Spinal cord (tissue), 10 donors: ENCODE measurements at places on chromosomes 6 and 20.

DNA sequence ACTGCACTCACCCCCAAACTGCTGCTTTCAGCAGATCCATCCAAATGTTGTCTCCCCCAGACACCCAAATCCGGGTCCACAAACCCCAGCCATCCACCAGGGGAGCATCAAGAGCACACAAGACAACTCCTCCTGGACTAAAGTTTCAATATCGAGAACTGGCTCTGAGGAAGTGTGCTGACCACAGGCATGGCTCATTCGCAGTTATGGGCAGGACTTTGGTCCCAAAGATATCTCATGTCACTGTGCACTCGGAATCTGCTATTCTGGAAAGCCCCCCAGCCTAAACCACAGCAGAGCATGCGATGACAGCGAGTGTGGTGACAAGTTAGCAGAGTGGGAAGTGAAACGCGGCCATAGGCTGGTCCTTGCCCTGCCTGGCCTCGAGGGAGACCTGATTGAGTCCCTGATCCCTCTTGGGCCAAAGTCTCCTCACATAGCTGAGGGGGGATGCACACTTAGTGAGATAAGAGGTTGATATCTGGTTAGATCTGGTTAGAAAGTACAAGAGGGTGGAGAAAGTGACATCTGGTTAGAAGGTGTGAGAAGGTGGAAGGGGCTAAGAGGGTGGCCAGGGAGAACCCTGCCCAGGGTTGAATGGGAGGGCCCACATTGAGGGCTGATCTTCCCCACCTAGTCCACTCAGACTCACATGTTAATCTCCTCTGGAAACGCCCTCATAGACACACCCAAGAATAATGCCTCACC, 149.7 kb downstream of the MRPL14 start:
- no peak for DNase-seq

DNA sequence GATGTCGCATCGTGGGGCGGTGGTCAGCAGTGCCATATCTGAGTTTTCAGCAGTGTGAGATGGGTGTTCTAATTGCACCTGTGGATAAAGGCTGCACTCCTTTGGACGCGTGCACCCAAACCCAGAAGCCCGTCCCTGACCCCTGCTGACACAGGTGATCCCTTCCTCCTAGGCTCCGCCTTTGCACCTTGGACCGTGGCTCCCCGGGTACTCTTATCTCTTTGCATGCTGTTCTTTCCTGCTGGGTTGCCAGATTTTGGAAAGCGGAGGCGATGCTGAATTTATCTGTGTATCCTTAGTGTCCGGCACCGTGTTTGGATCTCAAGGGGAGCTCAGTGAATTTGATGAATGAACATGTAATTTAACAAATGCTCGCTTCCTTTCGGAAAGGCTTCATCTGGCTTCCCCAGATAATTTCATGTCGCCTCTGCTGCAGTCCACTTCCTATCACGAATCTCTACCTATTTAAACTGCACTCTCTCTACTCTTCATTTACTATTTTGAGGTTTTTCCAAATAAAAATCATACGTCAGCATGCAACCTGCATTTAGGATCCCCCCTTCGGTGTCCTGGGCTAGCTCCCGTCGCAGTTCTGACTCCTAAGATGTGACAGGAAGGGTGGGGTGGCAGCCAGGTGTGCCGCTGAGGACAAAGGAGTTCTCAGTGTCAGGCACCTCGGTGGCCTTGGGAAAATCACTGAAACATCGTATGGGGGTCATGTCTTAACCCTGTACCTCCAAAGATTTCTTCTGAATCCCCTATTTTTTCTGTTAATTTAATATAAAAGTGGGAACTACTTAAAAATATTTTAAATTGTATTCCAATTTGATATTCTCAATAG, 753 bp upstream of the PERP start:
- peak; percentile 54 for DNase-seq

- DNase-seq, result peak; percentile 66
Measured at GRCh38 chr20:8152183-8152582, 20.1 kb downstream of the PLCB1 start.

GRCh38 chr6:144744720-144745119, 459.6 kb downstream of the UTRN start:
- no peak for DNase-seq

GRCh38 chr20:40997116-40997515, 31.5 kb upstream of the TOP1 start:
- no peak for DNase-seq

- no peak for DNase-seq
Measured at GRCh38 chr6:52760105-52760765, 3.0 kb downstream of the GSTA2 start.

DNA sequence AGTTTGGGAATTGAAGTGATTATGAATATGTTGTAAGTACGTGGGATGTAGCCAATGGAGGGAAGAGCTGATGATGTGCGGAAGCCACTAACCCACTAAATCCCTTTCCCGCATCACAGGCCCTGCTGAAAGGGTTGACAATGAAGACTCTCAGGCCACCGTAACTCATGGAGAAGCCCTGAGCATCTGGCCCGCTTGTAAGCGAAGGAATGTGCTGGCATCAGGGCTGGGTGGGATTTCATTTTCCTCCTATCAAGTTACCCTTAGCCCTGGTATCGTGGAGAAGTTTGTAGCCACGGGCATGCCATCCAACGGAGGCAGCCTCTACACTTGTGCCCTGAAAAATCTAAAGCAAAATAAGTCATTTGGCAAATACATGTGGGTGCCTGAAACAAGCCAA, 355.0 kb downstream of the CDH26 start:
- DNase-seq, result no peak

DNA sequence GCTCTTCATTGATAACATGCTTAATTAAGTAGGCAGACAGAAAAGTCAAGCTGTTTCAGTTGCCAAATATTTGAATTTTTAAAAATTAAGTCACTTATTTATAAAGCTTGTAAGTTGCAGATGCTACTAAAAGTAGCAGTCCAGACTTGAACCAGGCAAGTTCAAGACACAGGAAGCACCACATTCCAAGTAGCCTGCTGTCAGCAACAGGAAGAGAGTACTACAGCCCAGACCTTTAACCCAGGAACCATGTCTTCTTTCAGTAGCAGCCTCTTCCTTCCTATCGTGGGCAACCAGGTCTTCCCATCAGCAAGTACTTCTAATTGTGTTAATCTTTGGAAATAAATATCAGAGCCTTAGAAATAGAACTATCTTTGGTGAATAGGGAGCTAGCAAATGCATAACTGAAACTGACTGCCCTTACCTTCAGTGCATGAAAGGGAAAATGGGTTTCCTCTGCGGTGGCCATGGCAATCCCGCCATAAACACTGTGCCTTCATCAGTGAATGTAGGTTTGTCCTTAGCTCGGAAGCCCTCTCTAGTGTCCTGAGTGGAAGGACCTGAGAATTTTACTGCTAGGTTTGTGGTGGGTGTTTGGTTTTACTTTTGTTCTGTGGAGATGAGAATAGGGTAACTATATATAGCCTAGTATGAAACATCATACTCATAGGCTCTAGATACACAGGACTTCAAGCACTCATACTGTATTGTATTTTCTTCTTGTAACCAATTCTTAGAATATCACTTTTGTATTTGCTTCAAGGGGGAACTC, 95.6 kb downstream of the SYCP2 start:
- no peak for DNase-seq

DNA sequence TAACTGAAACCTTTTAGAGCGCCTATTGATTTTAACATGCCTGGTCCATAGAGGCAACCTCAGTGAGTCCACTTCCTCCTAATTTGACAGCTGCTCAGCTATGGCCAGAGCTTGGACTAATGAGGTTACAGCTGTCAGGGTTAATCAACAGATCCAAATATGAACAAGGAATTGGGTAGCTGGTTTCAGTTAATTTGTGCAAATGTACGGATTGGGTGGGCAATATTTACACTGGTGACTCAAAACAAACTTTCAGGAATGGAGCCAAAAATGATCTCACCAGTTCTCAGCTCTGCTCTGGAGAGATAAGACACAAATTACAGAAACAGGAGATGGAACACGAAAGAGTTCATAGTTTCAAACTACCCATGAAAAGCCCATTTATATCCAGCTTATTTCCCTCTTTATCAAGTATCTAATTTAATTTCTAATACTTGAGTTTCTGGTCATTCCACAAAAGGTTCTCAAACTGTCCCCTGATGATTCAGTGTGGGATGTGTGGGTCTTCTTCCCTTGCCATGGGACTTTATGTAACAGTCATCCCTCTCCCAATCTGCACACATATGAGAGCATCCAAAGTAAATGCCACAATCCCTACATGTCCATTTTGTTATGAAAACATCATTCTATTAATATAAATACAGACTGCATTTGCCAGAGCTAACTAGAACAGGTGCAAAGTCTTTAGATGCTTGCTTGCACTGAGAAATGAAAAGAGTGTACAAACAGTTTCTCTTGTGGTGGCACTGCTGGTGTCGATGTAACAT, 149.9 kb downstream of the RPS12 start:
- no peak for DNase-seq

- DNase-seq, result no peak
Measured at GRCh38 chr20:4560667-4561066, 161.0 kb upstream of the PRND start.
